Esophagus mucosa (tissue), 1 donor: ENCODE measurements at places on chromosomes 4 and X. TPM values are rescaled to one million over a fixed set of nuclear protein-coding genes. Genes with fewer than 3 reads are reported as not detected.

The RAB41 gene
- not detected for total RNA-seq

The SGCB gene
- total RNA-seq: 7.4 TPM

The SHISA3 gene
- total RNA-seq: not detected

The SSX1 gene
- total RNA-seq: not detected

The PDS5A gene
- 49.7 TPM for total RNA-seq

The FGFBP2 gene
- total RNA-seq: not detected
